ENCODE measurements at places on chromosomes 2 and 18.

- DNase-seq, result no peak
Measured at GRCh38 chr18:13136904-13137669, 81.5 kb upstream of the LDLRAD4 start.

DNA sequence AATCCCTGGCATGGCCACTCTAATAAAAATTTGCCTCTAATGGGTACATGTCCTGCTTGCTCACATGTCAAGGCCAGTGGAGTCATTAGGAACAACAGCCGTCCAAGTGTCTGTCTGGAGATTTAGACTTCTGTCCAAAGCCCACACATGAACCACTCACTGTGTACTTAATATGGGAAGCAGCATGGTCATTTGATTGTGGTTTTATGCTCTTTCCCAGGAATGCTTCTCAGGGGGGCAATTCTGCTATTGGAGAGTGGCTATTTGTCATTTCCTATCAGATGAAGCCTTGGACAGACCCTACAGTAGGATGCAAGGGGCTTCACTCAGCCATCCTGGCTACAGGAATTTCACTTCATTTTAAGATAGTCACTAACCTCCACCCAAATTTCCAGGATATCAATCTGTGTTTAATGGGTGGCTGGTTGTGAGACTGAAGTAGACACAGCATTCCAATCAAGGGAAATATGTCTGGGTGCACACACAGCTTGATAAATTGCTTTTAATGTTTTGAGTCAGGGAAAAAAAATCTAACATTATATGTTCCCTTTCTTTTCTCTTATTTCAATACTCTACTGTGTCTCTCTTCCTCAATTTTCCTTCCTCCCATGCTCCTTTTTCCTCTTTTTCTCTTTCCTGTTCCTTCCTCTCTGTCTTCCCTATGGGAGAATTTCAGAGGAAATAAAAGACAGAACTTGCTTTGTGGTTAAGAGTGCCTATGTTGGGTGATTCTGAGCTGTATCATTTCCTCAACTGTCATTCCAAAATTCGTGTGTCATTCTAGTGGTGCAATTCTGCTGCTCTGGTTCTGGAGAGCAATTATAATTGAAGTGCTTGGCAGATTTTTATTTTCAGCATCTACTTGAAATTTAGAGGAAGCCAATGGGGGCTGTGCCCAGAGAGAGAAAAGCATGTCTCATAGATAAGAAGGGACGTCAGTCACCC, 320.1 kb downstream of the OSR1 start:
- DNase-seq, result no peak

GRCh38 chr18:12491611-12492435, 84.1 kb downstream of the PRELID3A start:
- DNase-seq, result no peak

DNA sequence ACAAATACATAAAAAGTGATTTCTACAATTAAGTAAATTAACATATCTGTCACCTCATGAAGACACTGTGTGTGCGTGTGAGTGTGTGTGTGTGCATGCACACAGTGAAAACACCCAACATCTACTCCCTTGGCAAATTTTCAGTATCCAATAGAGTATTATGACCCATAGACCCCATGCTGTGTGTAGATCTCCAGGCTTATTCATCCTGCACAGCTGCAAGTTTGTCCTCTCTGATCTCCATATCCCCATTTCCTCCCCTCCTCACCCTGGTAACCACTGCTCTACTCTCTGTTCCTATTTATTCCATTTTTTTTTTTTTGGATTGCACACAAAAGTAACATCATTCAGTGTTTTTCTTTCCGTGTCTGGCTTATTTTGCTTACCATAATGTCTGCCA, 391.0 kb downstream of the SOX11 start:
- no peak for DNase-seq

GRCh38 chr2:120526047-120526562, 180.2 kb downstream of the INHBB start:
- DNase-seq, result no peak

DNA sequence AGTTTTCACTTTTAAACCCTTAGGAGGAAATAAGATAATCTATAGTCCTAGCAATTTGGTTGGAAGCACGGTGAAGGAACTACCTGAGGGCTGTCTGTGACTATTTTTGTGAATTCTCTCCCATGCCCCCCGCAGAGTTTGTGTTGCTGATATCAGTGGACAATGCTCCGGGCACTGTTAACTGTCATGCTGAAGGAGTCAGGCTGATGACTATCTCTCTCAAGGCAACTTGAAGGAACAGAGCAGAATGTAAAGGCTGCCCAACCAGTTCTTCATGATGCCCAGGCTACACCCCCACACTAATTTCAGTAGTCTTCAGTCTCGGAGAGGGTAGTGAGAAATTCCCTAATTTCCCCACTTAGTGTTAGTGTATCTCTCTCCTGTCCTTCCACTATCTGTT, 21.6 kb upstream of the RAB6C start:
- no peak for DNase-seq

- DNase-seq, result no peak
Measured at GRCh38 chr2:121536347-121536746, 5.7 kb downstream of the RNU4ATAC start.

DNA sequence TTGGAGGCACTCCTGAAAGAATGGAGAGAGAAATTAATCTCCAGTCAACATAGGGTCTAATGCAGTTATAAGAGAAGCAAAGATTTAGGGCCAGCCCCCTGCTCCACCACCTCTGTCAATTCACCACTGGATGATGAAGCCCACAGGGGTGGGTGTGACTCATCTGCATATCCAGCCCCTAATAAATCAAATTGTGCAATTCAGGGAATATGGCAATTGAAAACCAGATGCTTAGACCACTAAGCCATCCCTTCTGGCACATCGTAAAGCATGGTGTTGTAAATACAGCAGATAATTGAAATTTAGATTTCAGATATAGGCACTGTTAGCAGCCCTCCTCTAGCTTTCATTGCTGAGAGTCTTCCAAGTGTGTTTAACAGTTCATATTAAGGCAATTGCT, 541.4 kb downstream of the PARD3B start:
- DNase-seq, result no peak

DNA sequence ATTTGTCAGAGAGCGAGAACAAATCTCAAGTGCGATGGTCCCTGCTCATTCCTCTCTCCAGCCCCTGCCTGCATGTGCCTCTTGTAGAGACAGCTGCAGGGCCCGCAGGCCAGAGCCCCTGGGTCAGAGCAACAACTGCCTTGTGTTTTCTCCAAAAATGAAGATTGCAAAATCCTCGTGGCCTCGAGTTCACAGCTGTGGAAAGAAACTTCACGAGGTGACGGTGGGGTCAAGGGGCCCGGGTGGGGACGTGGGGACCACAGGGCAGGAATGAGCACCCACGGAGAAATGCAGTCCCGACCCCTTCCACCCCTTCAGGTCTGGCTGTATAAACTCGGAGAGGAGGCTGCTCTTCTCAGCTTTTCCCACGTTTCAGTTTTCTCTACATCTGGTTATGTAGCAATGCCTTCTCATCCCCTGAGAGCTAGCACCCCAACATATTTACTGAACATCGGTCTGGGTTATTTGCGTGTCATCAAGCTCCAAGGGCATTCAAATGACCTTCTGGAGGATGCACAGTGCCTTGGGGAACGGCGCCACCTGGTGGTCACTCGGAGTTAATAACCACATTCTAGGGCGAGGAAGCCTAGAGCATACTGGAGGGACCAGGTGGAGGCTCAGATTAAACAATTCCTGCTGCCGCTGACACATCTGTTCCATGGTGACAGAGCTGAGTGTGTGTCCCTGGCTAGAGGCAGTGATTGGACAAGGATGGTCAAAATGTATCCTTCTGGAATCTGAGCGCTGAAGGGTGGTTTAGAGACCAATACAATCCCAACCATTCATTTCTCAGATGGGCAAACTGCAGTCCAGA, 91.4 kb upstream of the CYRIA start:
- DNase-seq, result peak; percentile 27

DNA sequence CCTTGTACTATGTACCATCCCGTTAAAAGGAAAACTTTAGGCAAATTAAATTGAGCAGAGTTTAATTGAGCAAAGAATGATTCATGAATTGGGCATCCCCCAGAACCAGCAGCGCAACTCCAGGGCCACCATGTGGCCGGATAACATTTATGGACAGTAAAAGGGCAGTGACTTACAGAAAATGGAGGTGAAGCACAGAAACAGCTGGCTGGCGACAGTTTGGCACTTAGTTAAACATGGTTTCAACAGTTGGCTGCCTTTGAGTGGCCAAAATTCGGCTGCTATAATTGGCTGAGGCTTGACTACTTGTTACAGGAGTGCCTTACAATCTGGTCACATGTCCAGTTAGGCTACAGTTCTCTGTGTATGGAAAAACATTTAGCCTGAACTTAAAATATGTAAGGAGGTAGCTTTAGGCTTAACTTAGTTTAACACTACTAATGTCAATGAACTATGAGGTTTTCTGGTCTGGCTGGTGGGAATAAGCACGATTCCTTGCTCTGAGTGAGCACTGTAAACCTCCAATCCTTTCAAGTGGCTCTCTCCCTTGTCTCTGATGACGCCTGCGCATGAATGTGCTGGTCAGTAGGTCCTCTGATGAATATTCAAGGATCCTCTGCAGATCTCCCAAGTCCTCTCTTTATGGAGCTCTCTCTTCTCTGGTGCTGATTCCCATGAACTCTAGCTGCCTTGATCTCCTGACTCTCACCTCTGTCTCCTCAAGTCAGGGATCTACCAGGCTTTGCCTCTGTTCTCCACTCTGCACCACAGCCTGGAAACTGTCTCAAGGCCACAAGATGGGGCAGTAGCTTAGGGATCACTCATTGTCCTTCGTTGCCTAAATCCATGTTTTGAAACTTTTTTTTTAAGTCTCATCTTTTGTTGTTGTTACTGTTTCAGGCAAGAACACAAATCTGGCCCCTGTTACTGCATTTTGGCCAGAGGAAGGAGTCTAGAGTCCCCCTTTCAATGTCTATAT, 24.4 kb upstream of the RAB31 start:
- no peak for DNase-seq

- no peak for DNase-seq
Measured at GRCh38 chr18:71115261-71115660, 826.4 kb downstream of the SOCS6 start.

DNA sequence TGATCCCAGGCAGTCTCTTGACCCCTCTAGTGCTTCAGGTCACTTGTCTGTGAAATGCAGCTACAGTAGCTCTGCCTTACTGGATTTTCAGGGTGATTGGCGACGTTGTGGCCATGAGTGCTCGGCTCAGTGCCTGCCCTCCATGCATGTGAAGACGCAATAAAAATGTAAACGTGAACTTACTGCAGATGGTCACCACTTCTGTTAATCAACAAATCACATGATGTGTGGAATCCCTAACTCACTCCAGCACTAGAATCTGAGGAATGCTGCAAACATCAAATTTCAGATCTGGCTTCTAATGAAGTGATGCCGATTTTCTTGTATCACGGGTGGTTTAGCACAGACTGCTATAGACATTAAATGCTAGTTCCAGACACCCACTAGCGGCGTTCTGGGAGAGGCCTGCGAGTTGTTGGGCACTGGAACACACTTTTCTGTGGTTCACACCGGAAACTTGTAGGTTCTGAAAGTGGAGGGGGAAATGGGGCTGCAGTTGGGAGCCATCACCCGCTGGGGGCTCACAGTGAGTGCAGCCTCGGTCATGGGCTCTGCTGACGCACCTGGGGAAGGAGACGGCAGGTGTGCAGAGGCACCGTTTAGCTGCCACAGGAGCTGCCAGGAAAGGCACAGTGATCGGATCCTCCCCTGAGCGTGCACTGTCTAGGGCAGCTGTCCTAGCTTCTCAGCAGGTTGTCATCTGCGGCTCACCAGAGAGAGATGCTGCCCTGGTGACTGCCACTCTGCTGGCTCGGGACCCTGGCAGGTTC, 6.5 kb downstream of the CNDP1 start:
- DNase-seq, result no peak

- no peak for DNase-seq
Measured at GRCh38 chr18:42047721-42048120, 92.7 kb downstream of the PIK3C3 start.

GRCh38 chr2:147325990-147326389, 518.8 kb upstream of the ACVR2A start:
- no peak for DNase-seq

DNA sequence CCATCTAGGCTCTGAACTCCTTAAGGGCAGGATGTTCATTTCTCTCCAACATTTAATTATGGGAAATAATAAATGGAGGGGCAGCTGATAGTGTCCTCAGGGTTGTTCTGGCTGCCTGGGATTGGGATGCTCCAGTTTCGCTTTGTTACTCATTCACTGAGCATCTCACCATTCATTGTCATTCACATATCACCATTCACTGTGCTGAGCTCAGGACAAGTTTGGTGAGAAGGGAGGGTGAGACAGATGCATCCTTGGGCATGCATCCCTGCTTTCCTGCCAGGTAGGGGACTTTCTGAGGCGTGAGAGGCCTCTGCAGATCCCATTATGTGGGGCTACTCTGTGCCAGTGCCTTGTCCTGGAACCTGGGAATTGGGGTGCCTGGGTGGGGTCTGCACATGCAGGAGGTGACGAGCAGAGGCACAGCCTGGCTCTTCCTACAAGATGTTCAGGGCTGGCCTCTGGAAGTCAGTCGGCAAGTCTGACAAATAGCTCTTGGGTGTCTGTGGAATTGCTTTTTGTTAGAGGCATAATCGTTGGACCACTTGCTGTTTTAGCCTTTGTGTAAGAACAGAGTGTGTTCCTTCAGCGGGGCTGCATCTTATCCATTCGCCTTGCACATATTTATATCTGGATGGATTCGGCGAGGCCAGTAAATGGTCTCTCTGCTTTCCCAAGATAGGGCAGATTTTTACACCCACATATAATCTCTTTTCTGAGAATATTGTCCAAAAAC, 323.2 kb upstream of the THSD7B start:
- no peak for DNase-seq

- no peak for DNase-seq
Measured at GRCh38 chr2:23698721-23699579, 228.0 kb downstream of the ATAD2B start.

GRCh38 chr18:22796113-22796512, 137.0 kb upstream of the RBBP8 start:
- DNase-seq, result no peak

DNA sequence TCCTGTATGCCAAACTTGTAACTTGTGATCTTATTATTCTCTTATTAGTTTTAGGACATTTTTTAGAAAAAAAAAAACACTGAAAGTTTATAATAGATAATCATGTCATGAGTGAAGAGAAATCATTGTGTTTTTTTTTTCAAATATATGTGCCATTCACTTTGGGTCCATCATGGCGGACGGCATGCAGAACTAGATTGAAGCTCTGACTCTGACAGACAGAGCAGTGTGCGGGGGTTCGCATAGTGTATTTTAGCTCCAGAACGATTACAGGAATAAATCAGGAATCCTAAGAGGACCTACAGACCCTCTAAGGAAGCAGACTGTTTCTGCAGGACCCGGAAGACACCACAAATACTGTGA, 484.4 kb upstream of the REG3G start:
- DNase-seq, result no peak
